ENCODE measurements at places on chromosomes 7 and 10.

GRCh38 chr7:123660514-123661354 is 5.1 kb downstream of the LMOD2 start:
- no peak for DNase-seq

DNA sequence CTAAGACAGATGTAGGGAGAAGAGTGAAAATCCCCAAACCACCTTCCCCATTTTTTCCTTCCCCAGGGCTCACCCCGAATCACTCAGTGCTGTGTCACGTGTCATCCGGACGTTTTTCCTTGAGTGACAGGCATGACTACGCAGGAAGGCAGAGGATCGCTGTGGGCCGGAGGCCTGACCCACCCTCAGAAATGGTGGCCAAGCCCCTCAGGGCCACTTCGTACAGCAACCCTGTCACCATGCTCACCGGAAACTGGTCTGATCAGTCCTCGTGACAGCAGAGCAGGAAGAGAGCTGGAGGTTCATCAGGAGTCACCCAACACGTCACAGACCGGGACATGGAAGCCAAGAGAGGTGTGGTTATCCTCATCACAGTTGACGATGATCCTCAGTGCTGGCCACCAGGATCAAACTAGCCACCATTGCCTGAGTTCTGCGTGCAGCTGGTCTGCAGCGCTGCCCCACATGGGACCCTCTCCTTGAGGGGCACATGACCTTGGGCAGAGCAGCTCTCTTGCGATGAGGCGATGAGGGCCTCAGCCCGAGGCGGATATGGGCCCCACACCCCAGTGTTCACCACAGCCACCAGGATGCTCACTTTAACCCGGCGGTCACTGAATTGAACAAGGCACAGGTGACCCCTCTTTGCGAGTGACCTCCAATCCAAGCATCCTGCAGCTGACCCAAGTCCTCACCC is 99.3 kb upstream of the INSIG1 start:
- DNase-seq = no peak

DNA sequence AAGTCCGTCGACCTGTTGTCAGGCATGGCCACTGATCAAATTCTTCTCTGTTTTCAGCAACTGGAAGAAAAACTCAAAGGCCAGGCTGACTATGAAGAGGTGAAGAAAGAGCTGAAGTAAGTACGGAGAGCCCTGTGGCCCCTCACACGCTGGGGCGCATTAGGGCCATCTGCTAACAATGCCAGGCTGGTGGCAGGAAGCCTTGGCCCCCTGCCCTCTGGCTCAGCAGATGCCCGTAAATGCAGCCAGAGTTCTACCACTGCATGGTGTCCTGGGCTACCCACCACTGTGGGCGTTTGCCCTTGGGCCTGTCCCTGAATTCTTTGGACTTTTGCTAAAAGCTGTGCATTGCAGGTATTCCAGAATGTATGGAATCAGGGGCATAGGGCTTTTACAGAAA is 96.9 kb upstream of the SH2B2 start:
- no peak for DNase-seq

DNA sequence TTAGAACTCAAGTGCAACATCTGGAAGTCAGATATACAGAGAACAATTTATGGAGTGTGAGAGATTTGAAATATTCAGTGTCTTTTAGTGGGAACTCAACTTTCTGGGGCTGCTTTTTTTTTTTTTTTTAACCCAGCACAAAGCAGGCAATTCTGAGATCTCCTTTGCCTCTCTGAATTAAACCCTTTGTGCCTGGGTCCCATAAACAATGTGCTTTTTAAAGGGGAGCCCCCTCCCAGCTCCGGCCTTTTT is 146.8 kb downstream of the CELF2 start:
- no peak for DNase-seq

DNA sequence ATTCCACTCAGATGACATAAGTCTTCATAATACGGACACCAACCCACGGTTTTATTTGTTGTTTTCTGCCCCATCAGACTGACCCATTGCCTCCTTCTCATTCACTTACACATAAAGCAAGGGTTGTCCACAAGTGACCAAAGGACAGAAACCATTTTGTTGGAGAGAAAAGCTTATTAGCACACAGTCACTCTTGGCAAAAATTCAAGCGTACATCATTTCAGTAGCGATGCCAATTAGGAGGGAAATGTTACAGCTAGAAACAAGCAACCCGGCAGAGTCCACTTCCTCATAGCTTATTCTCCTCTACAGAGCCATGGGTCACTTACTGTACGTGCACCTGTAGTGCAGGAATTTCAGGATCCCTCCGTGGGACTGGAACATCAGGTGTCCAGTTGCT is 23.0 kb downstream of the ABLIM1 start:
- no peak for DNase-seq

DNA sequence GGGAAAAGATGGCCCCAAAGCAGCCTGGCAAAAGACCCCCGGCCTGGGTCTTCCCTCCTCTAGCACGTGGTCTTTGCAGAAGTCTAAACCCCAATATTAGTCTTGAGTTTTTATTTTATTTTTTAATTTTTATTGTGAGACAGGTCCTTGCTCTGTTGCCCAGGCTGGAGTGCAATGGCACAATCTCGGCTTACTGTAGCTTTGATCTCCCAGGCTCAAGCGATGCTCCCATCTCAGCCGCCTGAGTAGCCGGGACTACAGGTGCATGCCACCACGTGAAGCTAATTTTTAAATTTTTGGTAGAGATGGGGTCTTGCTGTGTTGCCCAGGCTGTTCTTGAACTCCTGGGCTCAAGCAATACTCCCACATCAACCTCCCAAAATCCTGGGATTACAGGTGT is 40.3 kb upstream of the MXI1 start:
- no peak for DNase-seq

GRCh38 chr7:5383314-5384098 is 40.1 kb downstream of the TNRC18 start:
- no peak for DNase-seq

DNA sequence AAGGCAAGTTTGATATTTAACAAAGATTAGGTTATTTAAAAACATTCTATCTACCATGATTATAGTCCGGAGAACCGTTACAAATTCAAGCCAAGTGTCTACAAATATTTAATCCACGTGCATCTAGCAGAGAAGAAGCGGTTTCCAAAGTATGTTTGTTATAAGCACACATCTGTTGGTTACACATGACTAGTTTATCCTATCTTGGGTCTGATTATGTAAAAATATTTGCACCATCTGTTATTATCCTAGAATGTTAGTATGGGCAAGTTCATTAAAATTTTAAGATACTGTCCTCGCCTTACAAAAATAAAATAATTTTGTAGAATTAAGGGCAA is 289.2 kb upstream of the VSTM2A start:
- no peak for DNase-seq

DNA sequence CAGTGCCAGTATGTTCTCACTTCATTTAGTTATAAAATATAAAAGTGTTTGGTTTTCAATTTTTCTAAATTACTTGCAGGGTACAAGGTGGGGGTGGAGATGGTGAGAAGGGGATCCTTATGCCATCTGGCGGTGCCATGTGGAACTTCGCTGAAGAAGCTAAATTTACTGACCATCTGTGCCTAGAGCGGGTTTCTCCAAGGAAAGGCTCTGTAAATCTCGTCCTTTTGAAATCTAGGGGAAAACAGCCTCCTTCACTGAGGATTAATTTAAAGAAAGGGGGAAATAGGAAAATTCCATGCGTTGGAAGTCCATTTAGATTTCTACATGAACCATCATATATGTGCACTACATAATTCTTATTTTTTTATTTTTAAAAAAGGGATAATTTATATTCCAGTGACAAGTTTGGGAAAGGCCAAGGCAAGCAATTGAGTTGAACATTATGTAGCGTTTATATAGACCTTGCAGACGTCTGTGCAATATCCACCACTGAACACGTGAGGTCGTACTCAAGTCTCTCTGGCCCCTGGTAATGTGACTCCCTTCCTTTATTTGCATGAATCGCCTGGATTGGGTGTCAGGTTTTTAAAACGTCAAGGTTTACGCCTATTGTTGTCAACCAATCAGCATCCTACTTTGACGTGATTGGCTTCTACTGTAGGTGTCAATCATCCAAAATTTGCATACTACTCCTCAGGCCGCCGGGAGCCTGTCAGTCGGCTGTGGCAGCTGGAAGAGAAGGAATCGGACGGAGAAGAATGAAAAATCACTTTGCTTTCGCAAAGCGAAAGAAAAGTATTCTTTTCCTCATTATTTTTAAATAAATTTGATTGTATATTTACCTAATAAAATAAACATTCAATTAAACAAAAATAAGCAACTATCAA is 297.1 kb upstream of the NFE2L3 start:
- DNase-seq = peak; percentile 91

DNA sequence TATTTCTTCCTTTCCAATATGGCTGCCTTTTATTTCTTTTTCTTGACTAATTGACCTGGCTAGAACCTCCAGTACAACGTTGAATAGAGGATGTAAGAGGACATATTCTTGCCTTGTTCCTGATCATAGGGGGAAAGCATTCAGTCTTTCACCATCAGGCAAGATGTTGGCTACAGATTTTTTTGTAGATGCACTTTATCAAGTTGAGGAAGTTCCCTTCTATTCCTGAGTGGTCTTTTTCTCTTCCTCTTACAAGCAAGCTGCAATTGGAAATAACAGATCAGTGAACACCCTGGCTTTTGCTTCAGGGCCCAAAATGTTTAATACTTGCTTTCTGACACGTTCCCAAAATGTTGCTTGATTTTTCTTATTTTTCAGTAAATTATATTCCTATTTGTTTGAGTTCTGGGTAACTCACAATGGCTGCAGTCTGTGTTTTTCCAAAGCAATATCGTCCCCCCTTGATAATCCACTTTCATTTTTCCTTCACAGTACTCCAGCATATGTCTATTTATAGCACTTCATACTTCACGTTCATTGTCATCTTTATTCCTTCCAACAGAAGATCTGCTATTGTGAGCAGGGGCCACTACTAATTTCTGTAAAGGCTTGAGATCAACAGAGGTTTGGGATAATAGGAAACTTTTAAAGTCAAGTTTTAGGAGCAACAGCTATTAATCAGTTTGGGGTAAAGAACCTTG is 11.7 kb downstream of the CPEB3 start:
- no peak for DNase-seq

DNA sequence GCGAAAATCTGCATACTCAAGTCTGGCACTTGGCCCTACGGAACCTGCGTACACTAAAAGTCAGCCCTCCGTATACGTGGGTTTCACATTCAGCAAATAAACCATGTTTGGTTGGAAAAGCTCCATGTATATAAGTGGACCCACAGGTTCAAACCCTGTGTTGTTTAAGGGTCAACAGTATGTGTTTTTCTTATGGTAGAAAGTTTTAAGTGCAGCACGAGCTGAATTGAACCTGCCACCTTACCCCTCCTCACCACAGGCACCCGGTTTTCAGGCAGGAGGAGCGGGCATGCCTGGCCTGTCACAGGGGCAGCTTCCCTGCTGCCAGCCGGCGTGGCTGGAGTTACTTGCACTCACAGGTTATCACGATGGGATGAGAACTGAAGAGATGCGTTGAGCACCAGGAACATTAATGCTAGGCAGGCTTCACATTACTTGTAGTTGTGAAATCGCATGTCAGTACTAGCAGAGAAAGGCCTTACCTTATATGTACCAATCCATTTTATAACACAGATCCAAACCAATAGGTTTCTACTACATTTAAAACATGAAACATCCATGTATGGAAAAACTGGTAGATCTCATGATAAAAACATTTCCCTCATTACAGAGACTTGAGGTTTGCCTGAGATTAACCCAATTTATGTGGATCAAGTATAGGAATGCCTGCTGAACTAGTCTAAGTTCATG is 12.9 kb downstream of the INSIG1 start:
- no peak for DNase-seq

- no peak for DNase-seq
Measured at GRCh38 chr10:133292919-133293809, 15.5 kb downstream of the TUBGCP2 start.

DNA sequence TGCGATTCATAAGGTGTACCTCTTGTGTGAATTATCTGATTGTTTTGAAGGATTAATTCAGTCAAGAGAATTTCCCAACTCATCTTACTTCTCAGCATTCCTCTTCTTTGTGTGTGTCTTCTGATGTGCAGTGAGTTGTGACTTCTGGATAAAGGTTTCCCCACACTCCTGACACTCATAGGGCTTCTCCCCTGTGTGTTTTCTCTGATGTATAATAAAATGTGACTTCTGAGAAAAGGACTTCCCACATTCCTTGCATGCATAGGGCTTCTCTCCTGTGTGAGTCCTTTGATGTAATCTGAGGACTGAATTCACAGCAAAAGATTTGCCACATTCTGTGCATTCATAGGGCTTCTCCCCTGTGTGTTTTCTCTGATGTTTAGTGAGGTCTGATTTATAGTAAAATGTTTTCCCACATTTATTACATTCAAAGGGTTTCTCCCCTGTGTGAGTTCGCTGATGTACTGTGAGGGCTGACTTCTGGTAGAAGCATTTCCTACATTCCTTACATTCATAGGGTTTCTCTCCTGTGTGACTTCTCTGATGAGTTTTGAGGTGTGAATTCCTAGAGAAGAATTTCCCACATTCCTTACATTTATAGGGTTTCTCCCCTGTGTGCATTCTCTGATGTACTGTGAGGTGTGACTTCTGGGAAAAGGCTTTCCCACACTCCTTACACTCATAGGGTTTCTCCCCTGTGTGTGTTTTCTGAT is 24.2 kb downstream of the ZNF25 start:
- no peak for DNase-seq

- DNase-seq = no peak
Measured at GRCh38 chr7:143299840-143300239, 11.7 kb downstream of the CASP2 start.

- DNase-seq = no peak
Measured at GRCh38 chr7:19294619-19295018, 149.4 kb upstream of the FERD3L start.

- DNase-seq = no peak
Measured at GRCh38 chr7:17682586-17682985, 257.7 kb downstream of the SNX13 start.

GRCh38 chr10:124449170-124450011 is 444 bp downstream of the NKX1-2 start:
- no peak for DNase-seq

DNA sequence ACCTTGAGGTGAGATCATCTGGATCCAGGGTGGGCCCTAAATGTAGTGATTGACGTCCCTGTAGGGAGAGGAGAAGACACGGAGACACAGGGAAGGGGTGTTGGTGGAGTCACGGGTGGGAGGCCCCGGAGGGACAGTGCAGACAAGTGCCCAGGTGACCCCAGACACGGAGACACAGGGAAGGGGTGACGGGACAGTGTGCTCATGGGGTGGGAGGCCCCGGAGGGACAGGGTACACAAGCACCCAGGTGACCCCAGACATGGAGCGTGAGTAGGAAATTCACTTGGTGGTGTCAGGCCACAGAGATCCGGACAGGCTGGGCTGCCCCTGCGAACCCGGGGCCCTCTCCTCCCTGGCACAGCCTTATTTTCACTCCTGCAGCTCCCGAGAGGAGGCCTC is 176.9 kb downstream of the PTPRN2 start:
- DNase-seq = no peak

GRCh38 chr10:100391163-100392002 is 44.4 kb downstream of the SCD start:
- DNase-seq = no peak
